Progenitor cell of endocrine pancreas (in vitro differentiated cells): ENCODE measurements at places on chromosomes 1 and 21. TPM values are rescaled to one million over a fixed set of nuclear protein-coding genes. Genes with fewer than 3 reads are reported as not detected.

The NEGR1 gene
- total RNA-seq: 1.6 and 3.1 TPM in 2 replicates

The SUSD4 gene
- total RNA-seq: 4.7 and 6.0 TPM in 2 replicates

The HSD3B2 gene
- not detected in 2 replicates for total RNA-seq

The CD2 gene
- total RNA-seq: not detected in 2 replicates

The TMEM222 gene
- 37.1 and 38.4 TPM in 2 replicates for total RNA-seq

The LY9 gene
- not detected in 2 replicates for total RNA-seq

The C1QTNF12 gene
- 1.7 and 2.7 TPM in 2 replicates for total RNA-seq

The GUK1 gene
- 96.3 and 101 TPM in 2 replicates for total RNA-seq

The CA6 gene
- not detected in 2 replicates for total RNA-seq

DNA sequence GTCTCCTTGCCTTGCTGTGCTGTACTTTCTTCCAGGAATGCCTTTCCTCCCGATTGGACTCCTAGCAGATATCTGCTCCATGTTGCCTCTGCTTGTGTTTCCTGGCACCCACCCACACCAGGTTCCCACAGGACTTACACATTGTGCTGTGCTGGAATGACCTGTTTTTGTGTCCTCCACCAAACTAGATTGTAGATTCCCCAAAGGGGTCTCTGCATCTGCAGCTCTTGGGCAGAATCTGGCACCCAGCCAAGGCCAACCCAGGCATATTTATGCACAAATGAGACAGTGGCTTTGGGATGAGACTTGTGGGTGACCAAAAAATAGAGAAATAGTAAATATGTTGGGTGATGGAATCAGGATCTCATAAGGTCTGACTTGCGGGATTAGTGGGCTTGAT is 278.2 kb downstream of the RRAGC start:
- peaks cover 69% of the 10 kb centered on the region for H3K27me3 ChIP-seq
- no peak for DNase-seq
- H3K4me1 ChIP-seq: peaks cover 5% of the 10 kb centered on the region
- H3K27ac ChIP-seq: no peak overlapping the region

DNA sequence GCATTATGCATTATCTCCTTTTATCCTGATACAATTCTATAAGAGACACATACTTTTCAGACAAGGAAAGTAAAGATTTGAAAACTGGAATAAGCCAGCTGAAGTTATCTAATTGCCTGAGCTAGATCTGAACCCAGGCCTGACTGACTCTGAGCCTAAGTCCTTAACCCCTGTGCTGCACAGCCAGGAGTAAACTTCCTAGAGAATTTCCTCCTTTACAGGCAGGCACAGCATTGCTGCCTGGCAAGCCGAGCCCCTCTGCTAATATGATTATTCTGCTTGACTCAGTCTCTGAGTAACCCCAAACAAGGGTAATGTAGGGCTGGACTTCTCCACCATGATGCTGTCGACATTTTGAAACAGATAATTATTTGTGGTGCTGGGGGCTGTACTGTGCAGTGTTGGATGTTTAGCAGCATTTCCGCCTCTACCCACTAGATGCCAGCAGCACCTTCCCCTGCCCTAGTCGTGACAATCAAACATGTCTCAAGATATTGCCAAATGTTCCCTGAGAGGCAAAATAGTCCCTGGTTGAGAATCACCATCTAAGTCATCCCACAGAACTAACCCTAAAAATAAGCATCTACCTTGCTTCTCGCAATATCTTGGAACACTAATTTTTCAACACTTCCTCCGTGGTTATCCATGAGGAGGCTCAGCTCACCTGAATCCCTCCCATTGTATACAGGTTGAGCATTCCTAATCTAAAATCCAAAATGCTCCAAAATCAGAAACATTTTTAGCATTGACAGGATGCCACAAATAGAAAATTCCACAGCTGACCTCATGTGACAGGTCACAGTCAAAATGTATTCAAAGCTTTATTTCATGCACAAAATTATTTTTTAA is 18.5 kb downstream of the CAMK1G start:
- H3K27me3 ChIP-seq: no peaks in the 10 kb centered on the region
- peaks cover 2% of the 10 kb centered on the region for H3K4me1 ChIP-seq
- H3K36me3 ChIP-seq: no peaks in the 10 kb centered on the region

DNA sequence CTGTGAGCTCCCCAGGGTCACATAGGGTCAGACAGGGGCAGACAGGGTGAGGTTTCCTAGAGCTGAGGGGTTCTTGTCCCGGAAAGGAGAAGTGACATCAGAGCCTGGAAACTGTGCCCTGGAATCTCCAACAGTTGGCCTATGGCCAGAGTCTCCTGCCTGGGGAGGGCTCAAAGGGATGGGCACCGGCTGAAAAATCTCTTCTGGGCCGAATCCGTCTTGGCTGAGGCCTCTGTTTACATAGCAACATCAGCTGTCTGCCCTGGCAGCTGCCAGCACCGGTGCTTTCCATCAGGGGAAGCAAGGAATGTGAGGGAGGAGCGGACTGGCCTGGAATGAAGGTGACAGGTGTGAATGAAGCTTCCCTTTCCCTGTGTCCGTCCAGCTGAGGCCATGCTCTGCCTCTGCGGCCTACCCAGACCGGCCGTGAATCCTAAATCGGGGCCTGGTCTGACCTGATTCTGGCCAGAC is 30.7 kb downstream of the VASH2 start:
- H3K27ac ChIP-seq: no peak overlapping the region
- H3K4me3 ChIP-seq: no peak overlapping the region
- H3K36me3 ChIP-seq: peaks cover 4% of the 10 kb centered on the region

DNA sequence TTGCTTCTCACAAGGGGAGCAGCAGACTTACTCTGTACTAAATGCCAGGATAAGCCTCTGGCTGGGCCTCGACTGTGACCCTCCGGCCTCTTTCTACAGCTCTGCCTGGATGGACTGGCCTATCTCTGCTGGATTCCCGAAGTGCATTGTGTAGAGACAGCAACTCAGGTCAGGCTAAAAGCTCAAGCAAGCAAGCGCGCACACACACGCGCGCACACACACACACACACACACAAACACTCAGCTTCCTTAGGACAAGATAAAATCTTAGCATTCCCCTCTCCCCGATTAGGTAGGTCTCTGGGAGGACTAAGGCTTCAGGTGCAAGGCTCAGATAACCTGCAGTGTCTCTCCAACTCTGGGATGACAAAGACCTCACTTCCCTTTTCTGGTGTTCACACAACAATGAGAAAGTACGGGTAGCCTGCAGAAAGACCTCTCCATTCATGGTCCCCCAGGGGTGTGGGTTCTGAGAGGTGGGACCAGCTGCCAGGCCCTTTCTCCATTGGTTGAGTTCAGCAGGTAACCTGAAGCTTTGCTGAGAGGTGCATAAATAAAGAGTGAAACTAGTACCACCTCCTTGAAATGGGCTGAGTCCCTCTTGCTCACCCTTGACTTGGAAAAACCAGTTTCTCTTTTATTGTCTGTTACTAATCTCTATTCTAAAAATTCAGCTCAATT is 155.1 kb upstream of the CAMK1G start:
- DNase-seq: no peak
- H3K36me3 ChIP-seq: no peaks in the 10 kb centered on the region
- peak overlapping the region; percentile 72 for H3K4me3 ChIP-seq
- no peaks in the 10 kb centered on the region for H3K27me3 ChIP-seq

- no peak for DNase-seq
- peaks cover 5% of the 10 kb centered on the region for H3K27me3 ChIP-seq
Observed at GRCh38 chr1:48652334-48652733, 124.4 kb downstream of the BEND5 start.

DNA sequence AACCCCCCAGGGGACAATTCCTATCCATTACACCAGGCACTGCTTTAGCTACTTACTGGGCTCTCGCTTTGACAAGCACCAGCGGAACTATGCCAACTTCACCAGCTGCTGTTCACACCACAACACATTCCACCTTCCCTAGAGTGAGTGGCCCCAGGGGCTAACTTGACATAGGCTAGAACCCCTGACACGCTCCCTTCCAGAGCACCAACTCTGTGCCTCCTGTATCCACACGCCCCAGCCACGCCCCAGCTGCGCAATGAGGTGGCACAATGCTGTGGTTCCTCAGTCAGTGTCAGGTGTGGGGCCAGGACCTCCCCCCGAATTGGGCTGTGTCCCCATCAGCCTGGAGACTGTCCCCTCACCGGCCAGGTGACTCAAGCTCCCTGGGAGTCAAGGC is 11.7 kb upstream of the FGR start:
- peaks cover 13% of the 10 kb centered on the region for H3K27me3 ChIP-seq
- DNase-seq: no peak
- no peak overlapping the region for H3K27ac ChIP-seq
- no peaks in the 10 kb centered on the region for H3K36me3 ChIP-seq
- H3K4me1 ChIP-seq: peaks cover 13% of the 10 kb centered on the region

DNA sequence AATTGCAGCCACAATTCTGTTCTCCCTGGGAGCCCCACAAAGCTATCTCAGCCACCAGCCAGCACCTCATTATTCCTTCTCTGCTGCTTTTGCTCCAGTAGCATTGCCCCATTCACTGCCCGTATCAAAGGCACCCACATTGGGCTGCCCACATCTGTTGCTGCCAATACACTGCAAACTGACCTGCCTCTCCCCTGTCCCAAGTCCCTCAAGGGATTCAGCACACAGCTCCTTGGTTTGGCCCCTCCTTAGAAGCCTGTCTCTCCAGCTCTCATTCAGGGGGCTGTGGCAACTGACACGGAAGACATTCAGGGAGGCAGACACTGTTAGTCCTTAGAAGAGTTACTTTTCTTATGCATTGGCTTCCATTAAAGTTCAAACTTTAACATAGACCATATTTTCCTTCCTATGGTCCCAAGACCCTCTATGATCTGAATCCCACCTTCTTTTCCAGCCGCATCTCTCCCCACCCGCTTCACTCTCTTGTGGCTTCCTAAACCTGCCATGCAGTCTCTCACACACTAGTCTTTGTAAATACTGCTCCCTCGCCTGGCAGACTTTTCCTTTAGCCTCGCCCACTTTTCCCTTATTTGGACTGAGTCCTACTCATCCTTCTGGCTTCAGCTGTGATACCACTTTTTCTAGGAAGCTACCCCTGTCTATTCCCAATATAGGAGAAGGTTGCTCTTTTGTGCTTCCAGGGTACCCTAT is 19.3 kb upstream of the KLHDC8A start:
- no peak for DNase-seq
- H3K36me3 ChIP-seq: peaks cover 2% of the 10 kb centered on the region
- no peak overlapping the region for H3K27ac ChIP-seq
- peaks cover 13% of the 10 kb centered on the region for H3K4me1 ChIP-seq
- H3K4me3 ChIP-seq: no peak overlapping the region

GRCh38 chr1:166190400-166190799 is 23.6 kb upstream of the FAM78B start:
- no peak overlapping the region for H3K27ac ChIP-seq
- H3K27me3 ChIP-seq: peaks cover 5% of the 10 kb centered on the region
- H3K4me1 ChIP-seq: peaks cover 2% of the 10 kb centered on the region
- DNase-seq: no peak
- H3K36me3 ChIP-seq: no peaks in the 10 kb centered on the region

DNA sequence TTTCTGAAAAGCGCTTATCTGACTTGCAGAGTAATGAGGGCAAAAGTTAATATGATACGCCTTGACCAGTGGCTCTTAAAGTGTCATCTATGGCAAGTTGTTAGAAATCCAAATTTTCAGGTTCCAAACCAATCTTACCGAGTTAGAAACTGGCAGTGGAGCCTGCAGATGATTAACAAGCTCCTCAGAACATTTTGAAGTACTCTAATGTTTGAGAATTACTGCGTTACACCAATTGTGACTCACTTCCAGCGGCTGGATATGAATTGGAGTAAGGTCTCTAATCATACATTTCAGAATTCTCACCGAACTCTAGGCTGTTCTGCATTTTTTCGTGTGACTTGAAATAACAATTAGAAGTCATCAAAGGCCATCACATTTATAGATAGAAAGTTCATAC is 73.5 kb upstream of the TMPRSS15 start:
- H3K36me3 ChIP-seq: no peaks in the 10 kb centered on the region
- DNase-seq: no peak
- H3K4me1 ChIP-seq: peaks cover 5% of the 10 kb centered on the region
- no peak overlapping the region for H3K27ac ChIP-seq
- H3K4me3 ChIP-seq: no peak overlapping the region

GRCh38 chr1:172902861-172903381 is 147.8 kb downstream of the TNFSF18 start:
- DNase-seq: no peak
- no peak overlapping the region for H3K4me3 ChIP-seq
- no peaks in the 10 kb centered on the region for H3K27me3 ChIP-seq
- H3K27ac ChIP-seq: no peak overlapping the region
- peaks cover 3% of the 10 kb centered on the region for H3K4me1 ChIP-seq
- H3K36me3 ChIP-seq: no peaks in the 10 kb centered on the region

- no peak overlapping the region for H3K4me3 ChIP-seq
- H3K27me3 ChIP-seq: peaks cover 29% of the 10 kb centered on the region
- no peak for DNase-seq
- peaks cover 8% of the 10 kb centered on the region for H3K4me1 ChIP-seq
- H3K27ac ChIP-seq: no peak overlapping the region
Observed at GRCh38 chr1:94011709-94012595, 102.7 kb upstream of the GCLM start.

DNA sequence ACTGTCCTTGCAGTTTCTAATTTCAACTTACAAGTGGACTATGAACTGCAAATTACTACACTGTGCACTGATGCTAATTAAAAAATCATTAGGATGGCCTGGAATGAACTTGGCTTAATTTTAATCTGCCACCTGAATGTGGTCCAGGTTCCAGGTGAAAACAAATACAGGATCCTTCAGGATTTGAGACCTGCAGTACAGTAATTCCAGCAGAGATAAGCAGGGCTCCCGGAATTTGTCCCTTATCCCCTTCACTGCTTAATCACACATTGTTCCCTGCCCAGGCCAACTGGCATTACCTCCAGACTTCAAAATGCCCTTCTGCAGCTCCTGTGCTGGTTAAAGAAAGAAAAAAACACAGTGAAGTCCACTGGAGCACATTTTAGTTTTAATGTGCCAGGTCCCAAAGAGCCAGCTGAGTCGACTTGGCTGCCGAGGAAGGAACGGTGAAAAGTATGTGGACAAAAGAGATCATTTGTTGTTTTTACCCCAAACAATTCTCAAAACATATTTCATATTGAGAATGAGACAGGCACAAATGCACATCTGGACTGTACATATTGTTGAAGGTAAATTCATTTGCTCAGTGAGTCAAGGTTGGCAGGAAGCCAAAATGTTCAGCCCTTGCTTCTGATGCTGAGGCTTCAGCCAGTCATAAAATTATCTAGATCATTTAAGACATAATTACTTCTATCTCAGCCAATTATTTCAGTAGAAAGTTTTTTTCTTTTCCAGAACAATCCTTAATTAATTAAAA is 28.3 kb downstream of the DEGS1 start:
- no peaks in the 10 kb centered on the region for H3K27me3 ChIP-seq
- H3K27ac ChIP-seq: no peak overlapping the region
- no peak for DNase-seq
- no peak overlapping the region for H3K4me3 ChIP-seq
- H3K4me1 ChIP-seq: peaks cover 19% of the 10 kb centered on the region

GRCh38 chr1:197614916-197615692 is 160.2 kb downstream of the DENND1B start:
- peaks cover 1% of the 10 kb centered on the region for H3K36me3 ChIP-seq
- no peaks in the 10 kb centered on the region for H3K27me3 ChIP-seq
- peaks cover 12% of the 10 kb centered on the region for H3K4me1 ChIP-seq
- DNase-seq: no peak
- H3K4me3 ChIP-seq: no peak overlapping the region
- H3K27ac ChIP-seq: no peak overlapping the region

GRCh38 chr1:210532223-210532598 is 203.5 kb downstream of the HHAT start:
- no peaks in the 10 kb centered on the region for H3K36me3 ChIP-seq
- H3K27ac ChIP-seq: no peak overlapping the region
- no peak overlapping the region for H3K4me3 ChIP-seq
- DNase-seq: no peak
- H3K4me1 ChIP-seq: peaks cover 1% of the 10 kb centered on the region
